Hematopoietic multipotent progenitor cell treated with erythropoietin and hydrocortisone succinate and interleukin-3 and kit ligand, for 15 days (in vitro differentiated cells): ENCODE measurements at places on chromosomes 12 and 14.

DNA sequence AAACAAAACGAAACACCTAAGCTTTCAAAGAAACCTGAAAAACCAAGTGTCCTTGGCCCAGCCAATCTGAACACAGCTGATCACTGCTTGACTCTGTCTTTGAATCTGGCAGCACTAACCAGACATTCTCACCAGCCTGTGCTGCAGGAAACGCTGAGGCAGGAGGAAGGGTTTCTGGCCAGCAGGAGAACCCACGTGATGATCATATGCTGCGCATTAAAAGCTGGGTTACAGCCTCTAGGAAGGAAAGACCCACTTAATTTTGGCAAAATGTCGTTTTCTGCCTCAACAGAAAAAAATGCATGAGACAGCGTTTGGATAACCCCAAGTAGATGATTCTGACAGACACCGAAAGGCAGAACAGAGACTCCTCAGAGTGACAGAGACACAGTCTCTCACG, 9.8 kb downstream of the APPL2 start:
- DNase-seq: peak; percentile 26

- peak; percentile 6 for DNase-seq
These were observed 138.8 kb upstream of the HMGA2 start for GRCh38 chr12:65685514-65685913.

DNA sequence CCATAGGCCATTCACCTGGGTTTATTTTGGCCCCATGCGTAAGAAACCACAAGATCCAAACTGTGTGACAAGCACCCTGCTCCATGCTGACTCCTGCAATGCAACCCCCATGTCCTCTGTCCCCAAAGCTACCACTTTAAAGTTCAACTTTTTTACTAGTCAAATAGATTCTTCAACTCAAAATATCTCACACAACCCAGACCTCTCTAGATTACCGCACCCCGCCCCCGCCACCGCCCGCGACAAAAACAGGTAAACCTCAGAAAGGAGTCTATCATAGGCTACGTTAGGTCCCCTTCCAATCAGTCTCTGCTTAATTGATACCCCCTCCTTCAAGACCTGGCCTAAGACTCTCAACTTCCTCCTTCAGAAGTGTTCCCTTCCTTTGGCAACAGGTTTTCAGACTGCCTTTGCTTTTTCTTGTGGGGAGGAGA, 2.2 kb downstream of the ZFP36L1 start:
- DNase-seq: no peak

DNA sequence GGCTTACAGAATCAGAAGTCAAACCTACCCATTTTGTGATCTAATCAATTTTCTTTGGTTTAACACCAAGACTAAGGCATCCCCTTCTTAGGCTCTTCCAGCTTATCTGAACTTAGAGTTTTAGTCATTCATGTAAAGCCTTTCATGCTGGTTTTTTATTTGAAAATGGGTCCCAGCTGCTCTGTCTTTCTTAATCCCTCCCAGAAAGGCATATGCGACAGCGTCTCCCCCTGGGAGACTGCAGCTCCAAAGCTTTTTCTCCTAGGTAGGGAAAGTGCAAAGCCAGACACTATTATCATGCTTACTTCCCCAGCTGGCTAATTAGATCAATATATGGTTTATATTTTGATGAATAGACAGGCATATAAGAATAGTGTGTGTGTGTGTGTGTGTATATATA, 96.6 kb upstream of the E2F7 start:
- no peak for DNase-seq

DNA sequence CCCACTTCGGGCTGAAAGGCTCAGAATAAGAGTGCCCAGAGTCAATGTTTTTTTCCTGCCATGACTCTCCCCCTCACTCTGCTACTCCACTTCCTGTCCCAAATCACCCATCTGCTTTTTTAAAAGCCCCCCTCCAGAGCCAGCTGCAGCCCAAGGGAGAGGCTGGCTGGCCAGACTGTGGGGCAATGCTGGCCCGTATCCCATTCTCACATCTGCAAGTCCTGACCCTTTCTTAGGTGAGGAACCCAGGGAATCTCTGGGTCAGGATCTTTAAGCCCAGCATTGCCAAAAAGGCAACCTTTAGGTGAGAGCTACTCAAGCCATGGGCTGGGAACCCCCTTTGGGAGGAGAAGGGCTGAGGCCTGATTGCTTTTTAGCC, 1.7 kb upstream of the ITGA5 start:
- no peak for DNase-seq

DNA sequence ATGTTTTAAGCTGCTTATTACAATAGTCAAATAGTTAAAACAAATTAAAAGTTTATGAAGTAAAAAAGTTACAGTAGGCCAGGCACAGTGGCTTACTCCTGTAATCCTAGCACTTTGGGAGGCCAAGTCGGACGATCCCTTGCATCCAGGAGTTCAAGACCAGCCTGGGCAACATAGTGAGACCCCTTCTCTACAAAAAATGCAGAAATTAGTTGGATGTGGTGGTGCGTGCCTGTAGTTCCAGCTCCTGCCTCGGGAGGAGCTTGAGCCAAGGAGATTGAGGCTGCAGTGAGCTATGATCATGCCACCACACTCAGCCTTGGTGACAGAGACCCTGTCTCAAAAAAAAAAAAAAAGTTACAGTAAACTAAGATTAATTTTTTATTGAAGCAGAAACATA, 142.6 kb downstream of the MIPOL1 start:
- DNase-seq: no peak

DNA sequence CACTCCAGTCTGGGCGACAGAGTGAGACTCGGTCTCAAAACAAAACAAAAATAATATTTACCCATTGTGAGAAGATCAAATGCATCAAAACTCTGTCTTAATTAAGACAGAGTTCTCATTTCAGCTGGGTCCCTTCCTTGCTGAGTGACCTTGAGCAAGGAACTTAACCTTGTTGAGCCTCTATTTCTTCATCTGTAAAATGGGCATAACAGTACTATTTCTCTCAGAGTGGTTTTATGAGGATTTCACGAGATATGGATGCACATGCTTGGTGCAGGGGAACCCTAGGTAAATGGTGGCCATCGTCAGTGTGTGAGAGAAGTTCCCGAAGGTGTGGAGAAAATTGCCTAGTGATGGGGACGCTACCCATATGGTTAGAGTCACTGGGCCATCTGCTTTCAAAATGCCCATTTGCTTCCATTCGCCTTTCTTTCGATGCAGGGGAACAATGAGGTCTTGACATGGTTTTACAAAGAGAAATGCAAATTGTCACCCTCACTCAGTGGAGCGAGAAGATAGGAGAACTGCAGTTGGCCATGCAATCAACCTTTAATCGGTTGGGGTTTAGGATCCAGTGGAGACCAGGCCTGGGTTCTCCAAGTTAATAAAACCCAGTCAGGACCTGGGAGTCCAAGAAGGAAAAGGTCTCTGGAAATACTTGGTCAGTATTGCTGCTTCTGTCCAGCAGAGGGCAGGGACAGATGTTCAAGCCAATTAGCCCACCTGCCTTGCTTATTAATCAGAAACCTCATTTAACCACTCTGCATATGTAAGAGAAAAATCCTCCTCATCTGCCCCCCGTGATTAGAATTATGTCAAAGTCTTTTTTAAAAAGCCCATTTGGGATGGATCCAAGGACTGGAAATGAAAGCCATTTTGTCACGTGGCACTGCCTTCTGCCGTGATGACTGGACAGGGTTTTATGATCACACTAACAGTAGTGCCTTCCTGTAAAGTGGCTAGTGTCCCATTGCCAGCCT, 37.2 kb downstream of the CFAP251 start:
- no peak for DNase-seq

- DNase-seq: no peak
These were observed 8.1 kb upstream of the ZNF385A start for GRCh38 chr12:54392485-54393206.

DNA sequence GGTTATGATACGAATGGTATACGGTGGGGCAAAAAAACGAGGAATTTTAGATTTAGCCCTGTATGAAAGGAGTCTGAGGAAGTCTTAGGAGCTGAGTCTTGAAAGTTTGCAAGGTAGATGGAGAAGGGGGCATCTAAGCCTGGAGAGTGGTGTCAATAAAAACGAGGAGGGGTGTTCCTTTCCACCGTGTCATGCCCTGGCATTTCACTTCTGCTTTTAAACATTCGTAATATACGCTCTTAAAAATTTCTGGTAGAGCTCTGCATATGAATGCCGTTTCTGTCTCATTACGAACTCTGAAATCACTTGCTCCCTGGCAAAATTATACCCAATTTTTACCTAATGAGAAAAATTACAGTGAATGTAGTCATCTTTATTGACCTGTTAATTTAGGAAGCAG, 170.2 kb downstream of the ERC1 start:
- no peak for DNase-seq
